Activated CD8-positive, alpha-beta memory T cell treated with anti-CD3 and anti-CD28 coated beads, Interleukin-2, amount 10 ng/mL, durations not matched to agents 7 days and 5 days (primary cell): ENCODE measurements at places on chromosomes 12 and 14. TPM values are rescaled to one million over a fixed set of nuclear protein-coding genes. Genes with fewer than 3 reads are reported as not detected.

- no peak for DNase-seq
- peaks cover 15% of the 10 kb centered on the region for H3K27me3 ChIP-seq
- H3K4me1 ChIP-seq = peaks cover 20% of the 10 kb centered on the region
Observed at GRCh38 chr12:132470397-132470796, 19.6 kb upstream of the FBRSL1 start.

The HHIPL1 gene
- total RNA-seq = not detected

GRCh38 chr12:96421014-96421413, 20.8 kb upstream of the CDK17 start:
- H3K27ac ChIP-seq = peak overlapping the region; percentile 89
- peaks cover 59% of the 10 kb centered on the region for H3K4me1 ChIP-seq
- H3K4me3 ChIP-seq = peak overlapping the region; percentile 69
- DNase-seq = peak; percentile 50
- peaks cover 5% of the 10 kb centered on the region for H3K36me3 ChIP-seq

DNA sequence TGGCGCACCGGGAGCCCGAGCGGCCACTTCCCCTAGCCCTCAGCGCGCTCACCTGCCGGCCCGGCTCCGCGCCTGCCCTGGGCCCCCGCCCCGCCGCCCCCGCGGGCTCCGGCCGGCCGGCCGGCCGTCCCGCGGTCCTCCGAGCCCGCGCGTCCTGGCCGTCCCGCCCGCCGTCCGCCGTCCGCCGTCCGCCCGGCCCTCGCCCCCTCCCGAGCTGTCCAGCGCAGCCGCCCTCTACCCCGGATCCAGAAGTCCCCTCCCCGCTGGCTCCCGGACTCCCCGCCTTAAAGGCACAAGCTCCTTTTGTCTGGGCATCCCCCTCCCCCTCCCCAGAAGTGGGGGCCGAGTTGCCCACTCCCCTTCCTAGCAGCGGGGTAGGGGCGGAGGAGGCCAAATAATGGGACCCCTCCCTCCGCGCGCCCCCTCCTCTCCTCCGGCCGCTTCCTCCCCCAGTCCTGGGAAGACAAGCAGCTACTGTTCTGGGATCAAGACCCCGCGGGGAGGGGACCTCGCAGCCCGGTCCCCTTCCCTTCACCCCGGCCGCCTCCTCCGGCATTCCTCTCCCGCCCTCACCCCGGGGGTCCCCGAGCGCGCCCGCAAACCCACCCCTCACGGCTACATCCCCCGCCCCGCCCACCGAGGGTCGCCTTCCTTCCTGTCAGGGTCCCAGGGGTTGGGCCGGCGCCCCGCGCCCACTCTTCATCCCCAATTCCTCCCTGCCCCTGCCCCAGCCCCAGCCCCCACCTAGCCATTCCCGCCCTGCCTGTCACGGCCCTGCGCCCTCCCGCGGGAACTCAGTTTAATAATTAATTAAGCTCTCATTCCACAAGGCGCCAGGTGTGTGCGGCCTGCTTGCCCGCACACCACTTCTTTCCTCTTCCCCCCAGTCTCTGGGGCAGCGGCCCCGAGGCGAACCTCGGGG, at the start of gene ADCY6:
ADCY6 (minus strand) TSS at position 236 of the 922 bp plus-strand sequence. CDS start 5,655 bp downstream, outside the sequence.
- no peak within 1 kb of the TSS for H3K4me3 ChIP-seq
- H3K4me1 ChIP-seq = peaks cover 4% of the 10 kb centered on the region
- H3K27me3 ChIP-seq = peaks cover 57% of the 10 kb centered on the region
- no peak within 1 kb of the TSS for H3K27ac ChIP-seq

DNA sequence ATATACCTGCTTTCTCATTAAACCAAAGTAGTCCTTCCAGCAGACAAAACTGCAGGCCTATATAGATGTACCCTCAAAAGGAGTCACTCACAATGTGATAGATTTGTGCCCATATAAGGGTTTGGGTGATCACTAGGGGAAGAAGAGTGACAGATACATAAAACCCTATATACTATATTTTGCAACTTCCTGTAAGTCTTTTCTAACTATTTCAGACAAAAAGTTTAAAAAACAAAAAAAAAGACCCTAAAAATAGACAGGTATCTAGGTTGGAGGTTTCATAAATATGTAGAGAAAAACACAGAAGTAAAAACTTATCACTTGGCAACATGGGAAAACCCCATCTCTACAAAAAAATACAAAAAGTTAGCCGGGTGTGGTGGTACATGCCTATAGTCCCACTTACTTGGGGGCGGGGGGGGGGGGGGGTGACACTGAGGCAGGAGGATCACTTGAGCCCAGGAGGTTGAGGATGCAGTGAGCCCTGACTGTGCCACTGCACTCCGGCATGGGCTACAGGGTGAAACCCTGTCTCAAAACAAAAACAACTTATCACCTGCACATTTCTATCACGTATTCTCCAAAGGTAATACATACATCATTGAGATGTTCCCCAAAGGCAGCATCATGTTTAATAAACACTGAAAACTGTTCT, 2.9 kb downstream of the VCPKMT start:
- H3K4me3 ChIP-seq = peak overlapping the region; percentile 25
- no peak for DNase-seq
- H3K4me1 ChIP-seq = peaks cover 45% of the 10 kb centered on the region
- peaks cover 43% of the 10 kb centered on the region for H3K36me3 ChIP-seq
- H3K27me3 ChIP-seq = no peaks in the 10 kb centered on the region
- peak overlapping the region; percentile 40 for H3K27ac ChIP-seq

GRCh38 chr12:129854591-129854990, 49.2 kb downstream of the TMEM132D start:
- H3K4me3 ChIP-seq = no peak overlapping the region
- no peaks in the 10 kb centered on the region for H3K27me3 ChIP-seq
- H3K36me3 ChIP-seq = no peaks in the 10 kb centered on the region

DNA sequence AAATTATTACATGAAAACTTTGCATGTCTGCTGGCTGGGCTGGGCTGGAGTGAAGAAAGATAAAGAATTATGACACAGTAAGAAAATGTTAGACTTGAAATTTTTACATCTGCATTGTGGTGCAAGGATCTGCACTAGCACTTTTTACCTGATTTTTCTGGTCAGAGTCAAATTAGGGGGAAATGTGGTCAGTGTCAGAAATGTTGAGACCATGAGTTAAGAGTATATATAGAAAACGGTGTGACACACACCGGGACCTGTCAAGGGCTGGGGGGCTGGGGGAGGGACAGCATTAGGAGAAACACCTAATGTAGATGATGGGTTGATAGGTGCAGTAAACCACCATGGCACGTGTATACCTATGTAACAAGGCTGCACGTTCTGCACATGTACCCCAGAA, 90.3 kb downstream of the IGF1 start:
- no peak overlapping the region for H3K4me3 ChIP-seq
- H3K27ac ChIP-seq = no peak overlapping the region
- peaks cover 31% of the 10 kb centered on the region for H3K27me3 ChIP-seq
- H3K36me3 ChIP-seq = no peaks in the 10 kb centered on the region
- no peaks in the 10 kb centered on the region for H3K4me1 ChIP-seq
- DNase-seq = no peak

GRCh38 chr12:12686925-12687324, 9.1 kb downstream of the GPR19 start:
- H3K27ac ChIP-seq = no peak overlapping the region
- peaks cover 18% of the 10 kb centered on the region for H3K4me1 ChIP-seq
- no peaks in the 10 kb centered on the region for H3K27me3 ChIP-seq
- peaks cover 28% of the 10 kb centered on the region for H3K36me3 ChIP-seq

The PTPN21 gene
- total RNA-seq = 0.12 TPM

DNA sequence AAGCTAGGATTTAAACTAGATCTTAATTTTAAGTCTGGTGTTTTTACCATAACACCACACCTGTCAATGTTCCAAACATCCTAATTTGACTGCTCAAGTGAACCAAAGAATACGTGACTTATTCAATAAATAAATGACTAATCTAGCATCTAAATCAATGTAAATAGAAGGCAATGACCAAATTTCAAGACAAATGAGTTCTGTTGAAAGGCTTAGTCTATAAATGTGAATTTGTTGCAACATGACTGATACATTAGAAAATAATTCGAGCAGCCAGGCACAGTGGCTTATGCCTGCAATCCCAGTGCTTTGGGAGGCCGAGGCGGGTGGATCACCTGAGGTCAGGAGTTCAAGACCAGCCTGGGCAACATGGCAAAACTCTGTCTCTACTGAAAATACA, 15.1 kb downstream of the ZFC3H1 start:
- no peak for DNase-seq
- H3K27ac ChIP-seq = no peak overlapping the region
- H3K4me3 ChIP-seq = no peak overlapping the region
- peaks cover 42% of the 10 kb centered on the region for H3K36me3 ChIP-seq
